Smooth muscle cell of the brain vasculature (primary cell): ENCODE measurements at places on chromosomes 1 and 21.

DNA sequence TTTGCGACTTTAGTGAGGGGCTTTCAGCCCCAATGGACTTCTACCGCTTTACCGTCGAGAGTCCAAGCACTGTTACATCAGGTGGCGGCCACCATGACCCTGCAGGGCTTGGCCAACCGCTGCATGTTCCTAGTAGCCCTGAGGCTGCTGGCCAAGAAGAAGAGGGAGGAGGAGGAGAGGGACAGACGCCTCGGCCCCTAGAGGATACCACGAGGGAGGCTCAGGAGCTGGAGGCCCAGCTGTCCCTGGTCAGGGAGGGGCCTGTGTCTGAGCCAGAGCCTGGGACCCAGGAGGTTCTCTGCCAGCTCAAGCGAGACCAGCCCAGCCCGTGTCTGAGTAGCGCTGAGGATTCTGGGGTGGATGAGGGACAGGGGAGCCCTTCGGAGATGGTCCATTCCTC, 8.6 kb upstream of the SLC25A34 start:
- no peak for DNase-seq

DNA sequence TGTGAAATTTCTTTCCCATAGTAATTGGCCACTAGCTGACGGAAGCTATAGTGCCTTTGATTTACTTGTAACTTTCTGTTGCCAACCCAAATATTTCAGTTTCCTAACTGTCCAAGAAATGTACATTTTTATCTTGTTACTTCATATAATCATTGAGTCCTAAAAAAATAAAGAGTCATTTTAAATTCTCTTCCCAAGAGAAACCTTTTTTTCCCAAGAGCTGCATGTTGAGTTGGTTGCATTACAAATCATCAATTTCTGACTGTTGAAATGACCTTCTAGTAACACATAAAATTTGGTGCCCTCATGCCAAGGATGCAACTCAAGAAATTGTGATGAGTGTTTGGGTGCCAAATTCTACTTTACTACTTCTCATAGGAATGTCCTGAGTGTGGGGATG, 61.0 kb downstream of the HMCN1 start:
- DNase-seq = no peak

- DNase-seq = no peak
These were observed 34.3 kb downstream of the SSBP3 start for GRCh38 chr1:54371942-54372275.

DNA sequence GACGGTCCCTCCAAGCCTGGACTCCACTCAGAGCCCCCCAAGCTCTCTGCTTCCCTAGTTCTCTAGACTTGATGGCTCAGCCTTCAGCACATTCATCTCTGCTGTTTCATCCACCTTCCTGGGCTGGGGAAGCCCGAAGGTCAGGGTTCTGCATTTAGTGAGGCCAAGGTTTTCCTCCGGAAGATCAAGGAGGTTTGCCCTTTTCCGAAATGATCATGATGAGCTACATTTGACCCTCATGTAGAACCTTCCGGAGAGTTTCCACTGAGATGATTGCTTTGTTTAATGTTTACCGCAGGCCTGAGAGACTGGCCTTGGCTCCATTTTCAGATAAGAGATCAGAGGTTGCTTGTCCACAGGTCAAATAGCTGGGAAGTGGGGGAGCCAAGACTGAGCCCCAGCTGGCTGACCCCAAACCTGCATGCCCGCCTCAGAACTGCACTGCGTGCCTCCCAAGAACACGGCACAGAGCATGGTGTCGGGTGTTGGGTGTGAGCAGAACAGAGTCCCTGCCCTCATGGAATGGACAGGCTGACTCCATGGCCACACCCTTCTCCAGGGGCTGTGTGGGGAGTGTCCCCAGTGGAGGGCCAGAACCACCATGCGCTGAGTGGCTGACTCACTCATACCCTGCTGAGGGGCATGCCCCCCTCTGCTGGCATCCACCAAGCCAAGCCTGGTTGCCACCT, 200.8 kb upstream of the TMEM51 start:
- DNase-seq = no peak

- DNase-seq = no peak
These were observed 20.3 kb downstream of the STK40 start for GRCh38 chr1:36365381-36365780.

DNA sequence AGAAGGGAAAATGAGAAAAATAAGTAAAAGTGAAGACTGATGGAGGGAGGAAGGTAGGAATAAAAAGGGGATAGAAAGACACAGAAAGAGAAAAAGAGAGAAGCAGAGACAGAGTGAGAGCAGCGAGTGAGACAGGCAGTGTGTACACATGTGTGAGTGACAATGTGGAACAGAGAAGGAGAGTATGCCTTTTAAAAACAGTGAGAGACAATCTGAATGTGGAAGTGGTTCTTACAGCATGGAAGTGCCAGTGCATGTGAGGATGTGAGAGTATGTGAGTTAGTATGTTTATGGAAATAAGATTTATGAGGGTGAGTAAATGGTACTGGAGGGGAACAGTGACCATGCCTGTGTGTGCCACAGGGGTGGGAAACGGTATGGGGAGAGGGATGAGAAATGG, 1.2 kb downstream of the NEGR1 start:
- DNase-seq = no peak

- no peak for DNase-seq
These were observed 81.3 kb upstream of the DUSP10 start for GRCh38 chr1:221823149-221823548.

DNA sequence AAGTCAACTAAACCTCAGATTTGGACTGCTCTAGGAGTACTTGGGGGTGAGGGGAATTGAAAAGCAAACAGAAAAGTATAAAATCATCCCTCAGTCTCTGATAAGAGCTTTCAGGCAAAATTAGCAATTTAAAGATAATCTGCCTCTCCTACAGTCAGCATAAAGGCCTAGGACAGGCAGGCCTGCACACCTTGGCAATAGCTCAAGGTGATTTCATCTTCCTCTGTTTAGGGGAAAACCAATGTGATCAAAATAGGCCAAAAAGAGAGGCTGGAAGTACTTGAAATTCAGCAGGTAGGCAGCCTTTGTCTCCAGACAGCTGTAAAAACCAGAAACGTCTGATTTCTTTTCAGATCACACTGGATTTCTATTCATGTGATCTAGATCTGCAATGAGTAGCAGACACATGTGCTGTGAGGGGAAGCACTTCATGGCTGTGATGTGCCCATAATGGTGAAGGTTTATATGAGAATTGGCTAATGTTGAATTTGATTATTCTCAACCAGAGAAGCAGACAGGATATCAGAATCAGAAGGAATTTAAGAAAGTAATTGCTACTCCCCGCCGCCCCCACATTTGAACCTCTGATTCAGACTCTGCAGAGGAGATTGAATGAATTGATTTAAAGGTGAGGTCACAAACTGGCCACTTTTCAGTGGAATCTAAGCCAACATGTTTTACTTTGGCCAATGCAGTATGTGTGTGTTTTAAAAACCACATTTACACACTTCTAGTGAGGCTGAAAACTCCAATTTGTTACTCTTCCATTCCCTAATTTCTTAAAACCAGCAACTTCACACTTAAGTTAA, 45.8 kb upstream of the DNASE2B start:
- no peak for DNase-seq

DNA sequence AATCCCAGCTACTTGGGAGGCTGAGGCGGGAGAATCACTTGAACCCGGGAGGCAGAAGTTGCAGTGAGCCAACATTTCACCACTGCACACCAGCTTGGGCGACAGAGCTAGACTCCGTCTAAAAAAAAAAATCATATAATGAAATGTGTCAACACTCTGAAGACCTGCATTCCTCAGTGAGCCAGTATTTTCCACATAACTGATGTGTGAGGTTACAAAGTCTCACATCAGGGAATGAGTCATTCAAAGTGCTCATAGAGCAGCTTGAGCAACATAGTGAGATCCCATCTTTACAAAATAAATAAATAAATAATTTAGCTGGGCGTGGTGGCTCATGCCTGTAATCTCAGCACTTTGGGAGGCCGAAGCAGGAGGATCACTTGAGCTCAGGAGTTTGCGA, 65.5 kb downstream of the CASZ1 start:
- no peak for DNase-seq
